ENCODE measurements at places on chromosomes 4 and X.
A peak's percentile ranks its signal among the peaks of the same experiment; 100 is the strongest.

- DNase-seq = no peak
Observed at GRCh38 chrX:80602036-80602860, 182.0 kb downstream of the TENT5D start.

DNA sequence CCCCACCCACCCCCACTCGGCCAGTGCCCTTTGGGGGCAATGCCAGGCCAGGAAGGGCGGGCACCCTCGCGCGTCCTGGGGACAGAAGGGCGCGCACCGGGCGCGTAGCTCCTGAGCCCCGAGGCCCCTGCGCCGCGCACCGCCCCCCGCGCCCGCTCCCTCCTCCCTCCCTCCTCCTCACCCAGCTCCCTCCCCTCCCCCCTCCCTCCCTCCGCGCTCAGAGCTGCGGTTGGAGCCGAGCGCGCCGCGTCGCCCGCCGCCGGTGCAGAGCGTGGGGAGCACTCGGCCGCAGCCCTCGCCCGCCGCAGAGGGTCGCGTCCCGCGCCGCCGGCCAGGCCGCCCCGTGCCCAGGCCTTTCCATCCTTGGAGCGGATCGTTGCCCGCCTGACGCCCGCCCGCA, at the start of gene ATP2B3:
ATP2B3 (plus strand) TSS at position 220 of the 400 bp plus-strand sequence. CDS start 18,606 bp downstream, outside the sequence.
- no peak for DNase-seq

DNA sequence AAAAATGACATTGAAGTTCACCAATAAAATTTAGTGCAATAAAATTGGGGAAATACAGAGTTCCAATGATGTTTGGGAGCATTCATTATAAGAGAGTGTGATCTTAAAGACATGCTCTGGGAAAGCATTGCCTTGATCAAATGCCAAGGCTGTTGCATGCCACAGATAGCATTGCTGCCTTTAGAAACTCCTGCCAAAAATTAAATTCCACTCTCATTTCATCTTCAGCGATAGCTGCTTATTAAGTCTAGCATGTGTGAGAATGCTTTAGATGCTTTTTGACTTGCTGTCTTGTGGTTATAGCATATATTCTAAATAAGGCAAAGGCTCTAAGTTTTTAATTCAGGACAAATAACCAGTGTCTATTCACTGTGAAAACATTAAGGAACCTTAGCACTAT, 49.3 kb downstream of the NPNT start:
- no peak for DNase-seq

DNA sequence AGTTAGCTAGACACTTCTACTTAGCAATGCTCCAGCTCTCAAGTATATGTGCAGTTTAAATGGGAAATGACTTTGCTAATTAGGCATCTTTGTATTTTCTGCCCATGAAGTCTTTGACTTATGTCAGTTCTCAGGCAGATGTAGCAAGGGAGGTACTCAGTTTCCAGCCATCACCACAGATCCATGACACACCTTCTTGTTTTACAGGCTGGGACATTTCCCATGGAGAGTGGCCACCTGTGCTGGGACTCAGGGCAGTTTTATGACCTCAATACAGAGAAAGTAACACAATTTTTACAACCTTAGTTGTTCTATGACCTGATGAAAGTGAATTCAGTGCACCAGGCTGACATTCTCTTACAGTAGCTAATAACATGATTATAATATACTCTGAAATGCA, 280.7 kb upstream of the GK2 start:
- DNase-seq = no peak

GRCh38 chrX:39016556-39016955, 215.3 kb downstream of the MID1IP1 start:
- DNase-seq = no peak

DNA sequence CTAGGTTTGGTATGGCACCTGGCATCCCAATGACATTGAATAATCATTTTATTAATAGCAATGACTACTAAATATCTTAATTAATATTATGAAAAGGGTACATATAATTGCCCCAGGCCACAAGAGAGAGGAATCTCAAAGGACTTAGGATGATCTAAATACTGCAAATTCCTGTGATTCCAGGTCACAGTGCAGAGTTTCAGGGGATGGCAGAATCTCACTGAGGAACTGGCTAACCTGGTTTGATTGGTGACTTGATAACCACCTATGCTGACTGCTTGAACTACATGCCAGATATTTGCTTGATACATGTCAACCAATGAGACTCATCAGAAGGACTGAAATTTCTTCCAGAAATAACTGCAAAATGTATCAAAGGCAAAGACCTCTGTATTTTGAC, 37.2 kb downstream of the BTC start:
- DNase-seq = no peak

DNA sequence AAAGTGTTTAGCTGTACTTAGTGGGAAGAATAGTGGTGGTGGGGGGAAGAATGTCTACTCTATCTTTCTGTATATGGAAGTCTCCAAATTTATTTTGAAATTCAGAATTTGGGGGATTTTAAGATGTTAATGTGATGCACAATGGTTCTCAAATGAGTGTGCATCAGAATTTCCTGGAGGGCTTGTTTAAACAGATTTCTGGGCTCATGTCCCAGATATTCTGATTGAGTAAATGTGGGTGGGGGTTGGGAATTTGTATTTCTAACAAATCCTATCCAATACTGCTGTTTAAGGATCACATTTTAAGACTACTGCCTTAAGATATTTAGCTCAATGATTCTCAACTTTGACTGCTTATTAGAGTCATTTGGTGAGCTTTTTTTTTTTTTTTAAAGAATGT, 15.1 kb upstream of the INTS6L start:
- DNase-seq = no peak

DNA sequence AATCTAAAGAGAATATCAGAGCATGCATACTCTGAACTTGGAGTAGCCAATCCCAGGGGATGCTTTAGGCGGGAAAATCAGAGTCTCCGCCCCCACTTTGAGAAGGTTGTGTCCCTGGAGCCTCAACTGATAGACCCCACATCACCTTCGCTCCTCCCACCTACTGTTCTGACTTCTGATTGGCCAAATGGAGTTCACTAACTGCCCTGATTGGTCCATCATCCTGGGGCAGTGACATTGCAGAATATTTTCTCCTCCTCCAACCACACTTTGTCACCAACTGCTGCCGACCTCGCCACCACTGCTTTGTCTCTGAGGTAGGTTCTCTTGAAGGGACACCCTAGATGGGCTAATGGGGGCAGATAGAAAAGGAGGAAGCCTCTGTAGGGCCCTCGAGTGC, 22.7 kb upstream of the SPACA5B start:
- DNase-seq = no peak

DNA sequence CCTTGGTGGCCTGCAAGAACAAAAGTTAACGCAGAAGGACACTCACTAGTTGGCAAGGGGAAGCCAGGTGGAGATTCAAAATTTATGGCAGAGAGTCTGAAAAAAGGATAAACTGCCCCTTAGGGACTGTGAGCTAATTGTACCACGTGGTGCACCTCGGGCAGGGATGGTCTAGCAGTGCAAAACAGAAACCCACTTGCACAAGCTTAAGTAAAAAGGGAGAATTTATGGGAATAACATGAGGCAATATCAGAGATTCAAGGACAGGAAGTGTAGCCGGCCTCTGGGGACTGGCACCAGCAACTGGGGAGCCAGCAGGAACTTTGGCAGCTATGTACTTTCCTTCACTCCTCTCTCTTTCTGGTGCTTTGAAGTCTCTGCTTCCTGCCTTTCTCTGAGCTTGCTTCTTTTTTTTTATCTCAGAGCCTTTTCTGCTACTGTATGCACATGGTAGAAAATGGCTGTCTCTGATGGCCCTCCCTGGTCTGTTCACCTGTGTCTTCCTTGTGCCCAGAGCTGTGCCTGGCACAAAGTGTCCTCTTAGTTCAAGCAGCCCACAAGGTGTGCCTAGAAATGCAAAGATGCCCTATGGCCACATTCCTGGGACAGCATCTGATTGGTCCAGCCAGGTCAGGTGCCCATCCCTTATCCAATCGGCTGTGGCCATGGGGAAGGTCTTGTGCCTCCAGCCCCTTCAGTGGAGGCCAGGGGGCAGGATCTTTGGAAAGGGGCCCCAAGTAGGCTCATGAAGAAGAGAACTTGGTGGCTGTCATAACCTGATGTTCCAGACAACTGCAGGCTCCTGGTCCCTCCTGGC, 114.8 kb upstream of the ATP6AP2 start:
- DNase-seq = no peak

DNA sequence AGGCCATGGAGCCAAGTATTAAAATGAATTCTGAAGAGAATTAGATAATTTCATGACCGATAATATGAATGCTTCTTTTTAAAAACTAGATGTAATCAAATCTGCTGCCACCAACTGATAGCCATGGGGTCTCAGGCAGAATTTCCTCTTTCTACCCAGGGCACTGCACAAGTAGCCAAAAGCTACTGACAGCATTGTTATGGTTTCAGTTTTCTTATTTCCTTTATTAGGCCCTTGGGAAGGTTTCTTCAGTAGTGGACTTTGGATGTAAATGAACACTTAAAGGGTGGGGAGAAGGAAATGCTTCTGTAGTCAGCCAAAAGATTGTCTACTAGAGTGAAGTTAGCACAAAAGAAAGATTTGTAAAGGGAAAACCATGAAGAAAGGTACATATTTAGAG, 686.0 kb downstream of the ADGRL3 start:
- no peak for DNase-seq

- no peak for DNase-seq
Observed at GRCh38 chr4:149108626-149109025, 666.4 kb upstream of the NR3C2 start.

- DNase-seq = no peak
Observed at GRCh38 chrX:100830547-100830946, 10.4 kb downstream of the CSTF2 start.

DNA sequence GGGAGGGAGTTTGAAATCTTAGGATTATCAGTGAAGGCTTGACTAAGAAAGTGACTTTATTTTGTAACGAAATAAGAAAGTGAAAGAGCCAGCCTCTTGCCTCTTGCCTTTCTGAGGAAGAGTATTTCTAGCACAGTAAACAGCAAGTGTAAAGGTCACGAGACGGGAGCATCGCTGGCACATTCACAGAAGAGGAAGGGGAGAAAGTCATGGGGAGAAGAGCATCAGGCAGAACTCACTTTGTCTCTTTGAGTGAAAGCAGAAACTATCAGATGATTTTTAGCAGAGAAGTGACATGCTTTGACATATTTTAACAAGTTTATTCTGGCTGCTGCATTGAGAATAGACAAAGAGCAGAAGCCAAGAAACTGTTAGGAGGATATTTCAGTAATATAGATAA, 313.8 kb downstream of the CAMK2D start:
- DNase-seq = no peak

DNA sequence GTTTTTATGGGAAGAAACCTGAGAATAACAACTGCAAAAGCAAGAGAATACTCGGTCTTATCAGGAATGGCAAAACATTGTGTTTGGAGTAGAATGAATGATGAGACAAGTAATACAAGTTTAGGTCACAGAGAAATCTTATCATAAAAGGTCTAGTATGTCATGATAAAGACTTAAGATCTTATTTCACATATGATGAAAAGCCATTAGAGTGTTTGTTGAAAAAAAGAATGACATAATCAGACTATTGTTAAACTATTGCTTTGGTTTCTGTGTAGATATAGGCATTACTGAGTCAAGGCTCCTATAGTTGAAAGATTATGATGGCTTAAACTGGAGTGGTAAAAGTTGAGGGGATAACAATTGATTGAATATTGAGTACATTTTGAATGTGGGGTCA, 603.6 kb downstream of the CCSER1 start:
- no peak for DNase-seq

GRCh38 chr4:183350317-183351071, 28.3 kb upstream of the CLDN24 start:
- DNase-seq = no peak

DNA sequence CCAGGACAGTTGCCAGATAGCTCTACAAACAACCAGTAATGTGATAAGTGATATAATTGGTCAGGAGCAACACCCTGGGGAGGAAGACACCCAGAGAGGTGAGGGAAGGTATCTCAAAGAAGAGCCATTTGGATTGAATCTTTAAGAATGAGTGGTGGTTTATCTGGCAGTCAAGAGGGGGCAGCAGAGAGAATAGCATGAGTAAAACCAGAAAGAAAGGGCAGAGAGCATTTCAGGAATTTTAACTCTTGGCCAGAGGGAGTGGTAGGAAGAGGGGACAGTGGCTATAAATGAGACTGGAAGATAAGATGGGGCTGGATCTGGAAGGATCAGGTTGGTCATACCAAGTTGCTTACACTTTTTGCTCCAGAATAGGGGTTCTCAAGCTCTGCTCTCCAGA, 5.9 kb upstream of the SEPTIN6 start:
- peak; percentile 53 for DNase-seq

GRCh38 chrX:78687586-78687985, 28.5 kb upstream of the RTL3 start:
- DNase-seq = no peak

DNA sequence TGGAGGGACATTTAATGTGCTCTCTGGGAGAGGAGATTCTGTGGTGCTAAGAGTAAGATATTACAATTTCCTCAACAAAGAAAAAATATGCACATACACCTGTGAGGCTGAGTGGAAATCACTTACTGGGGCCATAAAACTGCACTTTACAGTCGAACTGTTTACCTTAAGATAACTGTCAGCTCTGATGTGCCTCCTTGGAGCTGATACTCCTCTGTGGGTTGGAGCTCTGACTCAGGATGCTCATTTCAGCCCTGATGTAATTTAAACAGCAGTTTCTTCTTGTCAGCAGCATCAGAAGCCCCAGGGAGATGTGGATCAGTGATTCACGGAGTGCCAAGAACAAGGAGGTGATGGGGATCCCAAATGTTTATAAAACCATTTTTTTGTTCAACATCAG, 241.9 kb upstream of the SFRP2 start:
- DNase-seq = no peak

- DNase-seq = no peak
Observed at GRCh38 chr4:140335076-140335475, 38.4 kb upstream of the SCOC start.

- DNase-seq = no peak
Observed at GRCh38 chr4:78476108-78476704, 75.4 kb upstream of the ANXA3 start.

DNA sequence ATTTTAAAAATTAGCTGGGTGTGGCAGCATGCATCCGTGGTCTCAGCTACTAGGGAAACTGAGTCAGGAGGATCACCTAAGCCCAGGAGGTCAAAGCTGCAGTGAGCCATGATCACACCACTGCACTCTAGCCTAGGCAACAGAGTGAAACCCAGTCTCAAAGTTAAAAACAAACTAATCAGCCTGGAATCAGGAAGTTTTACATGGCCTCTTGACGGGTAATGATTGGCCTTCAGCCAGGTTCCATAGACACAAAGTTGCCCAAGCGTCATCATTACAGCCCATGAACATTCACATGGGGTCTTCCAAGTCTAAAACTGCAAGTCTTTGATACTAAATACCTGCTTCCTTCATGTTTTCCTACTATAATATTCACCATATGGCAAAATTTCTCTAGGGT, 10.0 kb upstream of the RGN start:
- no peak for DNase-seq

GRCh38 chrX:19627081-19627480, 111.8 kb upstream of the MAP3K15 start:
- DNase-seq = no peak

DNA sequence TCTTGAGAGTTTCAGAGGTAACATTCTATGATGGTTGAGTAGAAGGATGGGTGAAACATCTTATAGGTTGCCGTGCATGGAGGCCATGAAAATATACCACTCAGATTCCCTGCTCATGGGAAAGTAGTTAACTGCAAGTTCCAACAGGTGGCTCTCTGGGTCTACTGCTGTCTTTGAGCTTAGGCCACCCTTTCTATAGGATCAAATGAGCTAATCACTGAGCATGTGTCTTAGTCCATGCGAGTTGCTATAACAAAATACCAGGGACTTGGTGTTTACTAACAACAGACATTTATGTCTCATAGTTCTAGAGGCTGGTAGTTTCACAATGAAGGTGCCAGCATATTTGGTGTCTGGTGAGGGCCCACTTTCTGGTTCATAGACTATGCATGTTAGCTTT, 144.8 kb upstream of the UNC5C start:
- DNase-seq = no peak
